ENCODE measurements at places on chromosomes 16 and 17. TPM values are rescaled to one million over a fixed set of nuclear protein-coding genes. Genes with fewer than 3 reads are reported as not detected.
A peak's percentile ranks its signal among the peaks of the same experiment; 100 is the strongest.

- peak; percentile 82 for DNase-seq
These were observed 17.3 kb downstream of the SOCS3 start for GRCh38 chr17:78342449-78343186.

- peak; percentile 69 for DNase-seq
These were observed 183.0 kb downstream of the FOXL1 start for GRCh38 chr16:86761111-86762031.

GRCh38 chr17:50564916-50565315 is 4.4 kb downstream of the CACNA1G start:
- peak; percentile 87 for DNase-seq

DNA sequence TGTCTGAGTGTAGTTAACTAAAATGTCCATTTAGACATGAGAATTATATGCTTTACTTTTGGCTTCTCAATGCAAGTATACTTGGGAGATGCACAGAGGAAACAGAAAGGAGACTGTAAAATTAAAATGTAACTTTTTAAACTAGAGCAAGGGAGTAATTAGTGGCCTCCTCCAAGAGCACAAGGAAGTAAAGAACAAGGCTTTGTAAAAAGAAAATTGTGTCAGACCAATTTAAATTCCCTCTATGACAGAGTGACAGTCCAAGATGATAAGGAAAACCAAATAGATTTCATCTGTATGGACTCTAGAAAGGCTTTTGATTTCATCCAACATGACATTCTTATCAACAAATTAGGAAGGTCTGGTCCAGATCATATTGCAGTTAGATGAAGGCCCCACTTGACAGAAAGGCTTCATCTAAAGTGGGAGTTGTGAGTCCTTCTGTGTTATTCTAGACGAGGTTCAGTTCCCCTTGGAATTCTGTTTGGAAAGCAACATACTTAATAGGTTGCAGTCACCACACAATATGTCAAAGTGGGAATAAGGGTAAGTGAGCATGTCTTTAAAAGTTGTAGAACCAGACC is 6.5 kb upstream of the CAPNS2 start:
- DNase-seq = no peak

- no peak for DNase-seq
These were observed 99.7 kb upstream of the RBL2 start for GRCh38 chr16:53334581-53334980.

DNA sequence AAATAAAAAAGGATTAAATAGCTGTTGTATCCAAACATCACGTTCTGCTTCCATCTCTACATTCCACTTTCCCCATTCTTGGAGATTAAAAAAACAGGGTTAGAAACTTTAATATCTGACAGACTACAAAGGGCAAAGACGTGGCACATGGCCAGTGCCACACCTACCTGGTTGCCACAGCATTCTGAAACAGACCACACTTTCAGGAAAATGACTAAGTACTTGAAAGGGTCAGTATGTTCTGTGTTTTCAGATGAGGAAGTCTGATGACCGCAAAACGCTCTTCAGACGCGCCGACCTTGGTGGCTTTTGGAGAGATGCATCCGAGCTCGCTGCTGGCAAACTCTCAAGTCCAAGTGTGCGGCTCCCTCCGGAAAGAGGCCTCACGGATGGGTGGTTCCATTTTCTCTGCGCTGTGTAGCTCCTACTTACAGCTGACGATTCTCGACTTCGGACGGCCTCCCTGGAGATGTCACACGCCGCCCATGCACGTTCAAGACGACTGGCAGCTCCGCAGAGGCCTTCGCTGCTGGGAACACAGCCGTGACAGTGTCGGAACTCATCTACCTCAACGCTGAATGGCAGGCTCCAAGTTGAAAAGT is 15.5 kb downstream of the MAP1LC3B start:
- peak; percentile 71 for DNase-seq

GRCh38 chr16:1743376-1744337 is 27.7 kb downstream of the NME3 start:
- no peak for DNase-seq

- no peak for DNase-seq
These were observed 1024.7 kb upstream of the GOT2 start for GRCh38 chr16:59758848-59759247.

DNA sequence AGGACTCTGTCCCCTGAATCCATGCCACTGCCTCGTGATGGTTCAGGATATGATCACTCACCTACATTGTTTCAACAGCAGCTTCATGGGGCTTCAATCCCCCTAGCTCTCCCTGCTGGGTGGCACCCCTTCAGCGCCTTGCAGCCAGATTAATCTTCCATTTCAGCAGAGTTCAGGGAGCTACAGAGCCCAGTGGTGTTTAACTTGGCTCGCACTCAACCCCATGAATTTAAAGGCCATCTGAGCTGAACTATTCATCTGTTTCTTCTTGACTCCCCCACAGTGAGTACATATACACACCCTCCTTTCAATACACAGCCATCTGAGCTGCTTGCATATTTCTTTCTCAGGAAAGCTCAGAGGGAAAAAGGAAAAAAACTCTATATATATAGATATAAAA is 202.8 kb upstream of the C16orf82 start:
- DNase-seq = no peak

DNA sequence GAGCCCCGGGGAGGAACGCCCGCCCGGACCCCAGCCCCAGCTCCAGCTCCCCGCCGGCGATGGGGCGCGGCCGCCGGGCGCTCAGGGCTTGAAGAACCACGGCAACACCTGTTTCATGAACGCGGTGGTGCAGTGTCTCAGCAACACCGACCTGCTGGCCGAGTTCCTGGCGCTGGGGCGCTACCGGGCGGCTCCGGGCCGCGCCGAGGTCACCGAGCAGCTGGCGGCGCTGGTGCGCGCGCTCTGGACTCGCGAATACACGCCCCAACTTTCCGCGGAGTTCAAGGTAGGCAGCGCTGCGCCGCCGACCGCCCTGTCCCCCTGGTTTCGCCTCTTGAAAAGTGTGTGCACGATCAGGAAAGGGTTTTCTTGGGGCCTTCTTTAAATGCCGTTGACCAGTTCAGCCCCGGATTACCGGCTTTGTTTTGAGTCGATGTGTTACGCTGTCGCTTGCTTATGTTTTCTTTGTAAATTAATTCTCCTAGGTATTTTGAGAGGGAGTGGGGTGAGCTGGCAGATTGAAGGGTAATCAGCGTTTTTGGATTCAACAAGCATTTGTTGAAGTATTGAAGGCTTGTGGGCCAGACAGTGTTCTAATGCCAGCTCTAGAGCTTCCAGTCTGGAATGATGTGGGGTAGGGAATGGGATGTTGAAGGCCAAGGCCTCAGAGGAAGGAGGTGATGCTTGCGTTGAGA is 681 bp downstream of the USP43 start:
- peak; percentile 34 for DNase-seq

GRCh38 chr17:13513039-13513405 is 88.7 kb downstream of the HS3ST3A1 start:
- DNase-seq = no peak

DNA sequence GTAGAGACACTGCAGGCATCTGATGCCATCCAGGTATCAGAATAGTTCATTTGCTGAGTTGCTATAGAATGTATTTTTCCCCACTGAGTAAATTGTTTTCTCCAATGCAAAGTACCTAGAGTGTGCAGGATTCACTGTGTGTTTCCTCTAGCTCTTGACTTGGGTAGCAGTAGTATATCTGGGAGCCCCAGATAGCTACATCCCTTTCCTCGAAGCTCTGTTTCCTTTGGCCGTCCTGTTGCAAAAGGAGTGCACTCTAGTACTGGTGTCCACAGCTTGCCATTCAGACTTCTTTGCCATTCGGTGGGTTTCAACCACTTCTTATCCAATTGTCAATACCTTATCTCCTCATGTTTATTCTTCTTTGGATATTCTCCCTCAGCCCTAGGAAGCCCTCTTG is 12.8 kb downstream of the ABCA8 start:
- DNase-seq = no peak

DNA sequence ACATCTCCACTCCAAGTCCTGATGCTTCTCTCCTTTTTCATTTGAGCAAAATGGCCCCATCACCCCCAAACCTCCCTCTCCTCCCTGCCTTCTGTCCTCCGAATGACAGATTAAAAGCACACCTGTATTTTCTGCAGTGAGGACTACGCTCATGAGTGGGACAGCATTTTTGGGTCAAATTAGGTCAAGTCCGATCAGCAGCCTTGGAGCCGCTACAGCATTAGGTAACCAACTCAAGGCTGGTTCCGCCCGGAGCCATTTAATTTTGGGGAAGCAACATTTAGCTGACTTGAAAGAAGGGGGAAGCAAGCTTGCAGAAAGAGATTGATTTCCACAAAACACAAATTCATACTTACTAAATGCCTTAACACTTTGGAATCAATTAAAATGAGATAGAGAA is 324.1 kb upstream of the CDH5 start:
- DNase-seq = no peak

DNA sequence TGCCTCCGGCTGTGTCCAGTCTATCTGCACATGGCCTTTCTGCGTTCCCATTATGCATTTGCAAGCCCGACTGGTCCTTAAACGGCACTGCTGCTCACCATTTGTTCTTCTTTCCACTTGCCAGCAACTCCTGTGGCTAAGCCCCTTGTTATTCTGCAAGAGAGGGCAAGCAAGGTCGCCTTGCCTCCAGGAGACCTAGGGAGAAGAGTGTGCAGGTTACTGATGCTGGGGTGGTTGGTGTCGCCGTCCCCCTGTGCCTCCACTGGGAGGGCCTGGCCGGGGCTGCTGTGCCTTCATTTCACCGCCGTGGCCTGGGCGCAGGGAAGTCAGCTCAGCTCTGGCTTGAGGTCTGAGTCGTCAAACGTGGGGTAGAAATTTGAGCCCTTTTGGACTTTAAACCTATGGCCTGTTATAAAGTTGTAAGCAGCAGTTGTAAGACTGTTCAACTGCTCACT is 12.7 kb downstream of the SLC6A4 start:
- DNase-seq = no peak

The SLC16A5 gene
- total RNA-seq = 7.2 TPM

The GP1BA gene
- total RNA-seq = 0.13 TPM

The PRCD gene
- total RNA-seq = 5.5 TPM

The MYL4 gene
- 4,221 TPM for total RNA-seq

The TRIM47 gene
- total RNA-seq = 25.3 TPM

The NPIPA2 gene
- 4.2 TPM for total RNA-seq
